ENCODE measurements at places on chromosomes 7 and 10. TPM values are rescaled to one million over a fixed set of nuclear protein-coding genes. Genes with fewer than 3 reads are reported as not detected.

- H3K27me3 ChIP-seq: peaks cover 9% of the 10 kb centered on the region
- no peak overlapping the region for H3K4me3 ChIP-seq
- H3K4me1 ChIP-seq: no peaks in the 10 kb centered on the region
- H3K36me3 ChIP-seq: no peaks in the 10 kb centered on the region
- no peak overlapping the region for H3K27ac ChIP-seq
- DNase-seq: no peak
Observed at GRCh38 chr7:447523-447922, 72.1 kb downstream of the PDGFA start.

DNA sequence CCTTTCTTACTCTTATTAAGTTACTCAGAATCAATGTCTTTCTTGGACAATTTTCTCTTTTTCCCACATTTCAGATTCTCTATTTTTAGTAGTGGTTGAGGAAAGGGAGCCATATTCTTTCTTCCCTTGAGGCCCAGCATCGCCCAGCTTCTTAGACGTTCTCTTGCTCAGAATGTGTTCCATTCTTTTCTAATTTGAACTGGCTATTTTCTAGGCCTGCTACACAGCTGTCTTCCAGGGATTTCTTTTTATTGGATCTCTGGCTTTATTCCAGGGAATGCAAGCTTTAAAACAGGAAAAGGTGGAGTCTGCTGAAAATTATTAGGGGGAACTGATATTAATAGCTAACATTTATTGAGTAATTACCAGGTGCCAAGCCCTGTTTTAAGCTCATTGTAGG lies 58.3 kb downstream of the WIPF3 start:
- no peaks in the 10 kb centered on the region for H3K27me3 ChIP-seq
- H3K27ac ChIP-seq: no peak overlapping the region
- H3K36me3 ChIP-seq: no peaks in the 10 kb centered on the region
- no peak overlapping the region for H3K4me3 ChIP-seq

GRCh38 chr10:114819322-114819721 lies 2.3 kb upstream of the FHIP2A start:
- peaks cover 18% of the 10 kb centered on the region for H3K4me1 ChIP-seq
- H3K4me3 ChIP-seq: no peak overlapping the region
- H3K36me3 ChIP-seq: no peaks in the 10 kb centered on the region
- no peak overlapping the region for H3K27ac ChIP-seq
- no peak for DNase-seq
- H3K27me3 ChIP-seq: no peaks in the 10 kb centered on the region

DNA sequence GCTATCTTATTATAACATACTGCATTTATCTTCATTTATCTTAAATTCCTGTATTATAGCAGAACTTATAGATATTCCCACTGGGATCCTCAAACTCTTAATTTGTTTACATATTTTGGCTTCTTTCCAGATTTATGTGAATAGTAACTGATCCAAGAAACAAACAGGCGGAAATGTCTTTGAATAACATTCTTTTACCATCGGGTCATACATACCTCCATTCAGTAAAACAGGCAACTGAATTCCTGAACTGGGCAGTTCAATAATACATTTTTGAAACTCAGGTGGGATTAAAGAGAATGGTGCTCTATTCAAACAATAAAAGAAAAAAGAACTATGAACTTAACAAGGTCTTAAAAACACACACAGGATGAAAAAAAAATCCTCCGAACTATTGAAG lies 337.4 kb downstream of the CRPPA start:
- no peaks in the 10 kb centered on the region for H3K27me3 ChIP-seq
- H3K36me3 ChIP-seq: no peaks in the 10 kb centered on the region
- no peak overlapping the region for H3K27ac ChIP-seq
- H3K4me1 ChIP-seq: peaks cover 5% of the 10 kb centered on the region
- no peak overlapping the region for H3K4me3 ChIP-seq

GRCh38 chr7:44388089-44388970 lies 62.9 kb upstream of the CAMK2B start:
- no peak for DNase-seq
- no peaks in the 10 kb centered on the region for H3K27me3 ChIP-seq
- no peak overlapping the region for H3K4me3 ChIP-seq
- peaks cover 2% of the 10 kb centered on the region for H3K36me3 ChIP-seq
- no peaks in the 10 kb centered on the region for H3K4me1 ChIP-seq
- H3K27ac ChIP-seq: no peak overlapping the region

GRCh38 chr7:50264908-50265307 lies 39.6 kb upstream of the IKZF1 start:
- H3K27me3 ChIP-seq: no peaks in the 10 kb centered on the region
- H3K4me1 ChIP-seq: no peaks in the 10 kb centered on the region
- H3K36me3 ChIP-seq: no peaks in the 10 kb centered on the region

DNA sequence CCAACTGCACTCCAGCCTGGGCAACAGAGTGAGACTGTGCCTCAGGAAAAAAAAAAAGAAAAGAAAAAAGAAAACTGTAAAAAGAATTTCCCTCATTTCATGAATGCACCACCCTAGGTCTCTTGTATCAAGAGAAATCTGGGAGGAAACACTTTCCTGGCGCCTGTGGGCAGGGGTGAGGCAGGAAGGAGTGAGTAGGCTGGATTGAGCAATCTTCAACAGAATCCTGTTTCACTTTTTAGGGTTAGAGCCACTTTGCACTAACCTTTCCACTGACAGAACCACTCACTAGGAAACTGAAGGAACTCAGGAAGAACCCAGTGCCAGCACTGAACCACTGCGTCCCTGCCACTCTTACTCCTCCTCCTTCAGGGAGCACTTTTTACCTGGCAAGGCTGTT lies 282.1 kb downstream of the CCDC3 start:
- H3K4me3 ChIP-seq: no peak overlapping the region
- no peak for DNase-seq
- H3K27ac ChIP-seq: peak overlapping the region; percentile 15
- no peaks in the 10 kb centered on the region for H3K36me3 ChIP-seq

- no peak overlapping the region for H3K27ac ChIP-seq
- H3K36me3 ChIP-seq: no peaks in the 10 kb centered on the region
- DNase-seq: no peak
- no peak overlapping the region for H3K4me3 ChIP-seq
- no peaks in the 10 kb centered on the region for H3K27me3 ChIP-seq
- H3K4me1 ChIP-seq: no peaks in the 10 kb centered on the region
Observed at GRCh38 chr7:130566168-130566897, 74.4 kb downstream of the MEST start.

DNA sequence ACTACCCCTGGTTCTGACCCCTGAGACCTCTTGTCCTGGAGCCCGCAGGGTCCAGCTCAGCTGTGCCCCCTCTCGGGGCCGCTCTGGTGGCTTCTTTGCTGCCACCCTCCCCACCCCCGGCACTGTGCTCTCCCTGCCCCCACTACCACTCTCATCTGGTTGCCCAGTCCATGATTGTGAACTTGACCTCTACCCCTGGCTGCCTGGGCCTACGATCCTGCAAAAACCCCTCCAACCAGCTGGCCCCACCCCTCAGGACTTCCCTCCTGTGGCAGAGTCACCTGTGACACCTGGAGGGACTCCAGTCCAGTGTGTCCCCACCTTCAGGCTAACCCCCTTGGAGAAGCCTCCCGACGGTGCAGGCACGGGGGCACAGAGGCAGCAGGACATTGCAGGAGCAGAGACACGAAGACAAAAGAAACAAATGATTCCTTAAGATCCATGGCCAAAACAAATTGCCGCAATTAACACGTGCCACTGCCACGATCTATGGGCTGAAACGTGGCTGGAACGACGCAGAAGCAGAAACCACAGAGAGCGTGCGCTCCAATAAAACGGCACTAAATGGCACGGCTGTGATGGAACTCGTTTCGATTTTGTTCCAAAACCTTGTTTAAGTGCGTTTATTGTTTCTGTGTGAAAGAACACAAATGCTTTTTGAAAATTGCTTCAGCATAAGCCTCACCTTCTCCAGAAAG lies 72.0 kb downstream of the PARP12 start:
- H3K36me3 ChIP-seq: no peaks in the 10 kb centered on the region
- no peak overlapping the region for H3K4me3 ChIP-seq
- peaks cover 4% of the 10 kb centered on the region for H3K4me1 ChIP-seq

DNA sequence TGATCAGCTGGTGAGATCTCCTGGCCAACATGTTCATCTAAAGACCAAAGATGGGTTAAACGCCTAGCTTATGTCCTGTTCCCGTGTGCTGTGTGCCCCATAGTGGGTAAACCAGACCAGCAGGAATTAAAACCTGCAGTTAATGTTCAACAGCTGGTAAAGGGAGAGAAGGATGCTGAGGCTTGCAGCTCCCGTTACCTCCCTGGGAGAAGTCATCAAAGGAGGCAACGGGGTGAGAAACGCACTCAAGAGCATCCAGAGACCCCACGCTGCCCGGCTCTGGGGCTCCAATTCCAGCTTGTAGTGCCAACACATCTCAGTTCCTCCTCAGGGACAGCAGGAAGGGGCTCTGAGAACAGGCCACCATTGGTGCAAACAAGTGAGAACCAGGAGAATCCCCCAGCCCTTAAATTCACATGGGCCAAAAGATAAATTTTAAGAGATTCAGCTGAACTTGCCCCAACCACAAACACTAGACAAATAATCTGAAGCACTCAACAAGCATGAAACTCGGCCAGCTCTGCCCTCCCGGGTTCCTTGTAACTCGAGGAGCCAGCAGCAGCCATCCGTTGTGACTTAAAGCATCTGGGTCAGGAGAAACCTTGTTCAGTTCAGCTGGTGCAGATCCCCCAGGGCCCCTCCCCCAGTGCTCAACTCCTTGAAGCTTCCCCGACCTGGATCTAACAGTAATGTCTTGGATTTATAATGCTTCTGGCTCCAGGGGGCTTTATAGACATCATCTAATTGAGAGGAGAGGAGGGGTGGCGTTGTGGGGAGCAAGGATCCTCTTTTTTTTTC lies 29.4 kb downstream of the FAM241B start:
- no peaks in the 10 kb centered on the region for H3K27me3 ChIP-seq
- no peak overlapping the region for H3K27ac ChIP-seq
- DNase-seq: no peak
- H3K36me3 ChIP-seq: no peaks in the 10 kb centered on the region

- no peaks in the 10 kb centered on the region for H3K27me3 ChIP-seq
- no peak overlapping the region for H3K4me3 ChIP-seq
- no peaks in the 10 kb centered on the region for H3K4me1 ChIP-seq
- H3K27ac ChIP-seq: no peak overlapping the region
Observed at GRCh38 chr10:110762849-110763211, 108.9 kb upstream of the PDCD4 start.

GRCh38 chr10:110324805-110325280 lies 20.1 kb upstream of the SMNDC1 start:
- H3K4me1 ChIP-seq: no peaks in the 10 kb centered on the region
- no peaks in the 10 kb centered on the region for H3K27me3 ChIP-seq
- H3K36me3 ChIP-seq: no peaks in the 10 kb centered on the region
- no peak for DNase-seq

DNA sequence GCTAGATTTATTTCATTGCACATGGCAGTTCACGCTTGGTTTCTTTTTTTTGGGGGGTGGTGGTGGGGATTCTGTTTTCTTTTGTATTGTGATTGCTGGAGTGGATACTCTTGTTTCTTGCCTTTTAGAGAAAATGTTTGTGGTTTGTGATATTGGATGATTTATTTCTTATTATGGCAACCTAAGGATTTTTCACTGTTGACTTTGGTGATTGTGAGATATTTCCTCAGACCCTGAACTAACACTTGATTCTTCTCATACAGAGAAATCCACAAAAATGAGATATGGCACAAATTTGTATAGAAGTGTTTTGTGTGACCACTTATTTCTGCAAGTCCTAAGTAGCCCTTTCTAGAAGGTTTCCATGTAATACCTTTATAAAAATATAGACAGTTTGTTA lies 871.1 kb downstream of the LRMDA start:
- no peaks in the 10 kb centered on the region for H3K27me3 ChIP-seq
- H3K4me1 ChIP-seq: peaks cover 2% of the 10 kb centered on the region
- H3K4me3 ChIP-seq: no peak overlapping the region
- no peaks in the 10 kb centered on the region for H3K36me3 ChIP-seq

HMX3 gene
- total RNA-seq: not detected

BMS1 gene
- total RNA-seq: 14.9 TPM

DNA sequence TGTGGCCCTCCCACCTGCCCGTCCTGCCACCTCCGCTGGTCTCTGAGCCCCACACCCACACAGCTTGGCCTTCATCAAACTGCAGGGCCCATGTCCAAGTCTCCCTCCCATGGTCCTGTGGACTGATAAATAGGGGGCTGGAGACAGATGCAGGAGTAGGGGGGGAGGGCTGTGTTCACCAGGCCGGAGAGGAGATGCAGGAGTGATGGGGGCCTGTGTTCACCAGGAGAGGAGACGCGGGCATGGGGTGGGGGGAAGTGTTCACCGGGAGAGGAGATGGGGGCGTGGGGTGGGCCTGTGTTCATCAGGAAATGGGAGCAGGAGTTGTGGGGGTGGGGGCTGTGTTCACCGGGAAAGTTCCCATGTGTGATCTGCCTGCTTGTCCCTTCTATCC lies 37.0 kb downstream of the JAKMIP3 start:
- no peak for DNase-seq
- H3K27ac ChIP-seq: no peak overlapping the region
- H3K4me1 ChIP-seq: no peaks in the 10 kb centered on the region
- no peaks in the 10 kb centered on the region for H3K27me3 ChIP-seq
- H3K36me3 ChIP-seq: no peaks in the 10 kb centered on the region
- H3K4me3 ChIP-seq: no peak overlapping the region

CTAGE8 gene
- not detected for total RNA-seq

OSBPL3 gene
- 6.0 TPM for total RNA-seq

- no peak overlapping the region for H3K4me3 ChIP-seq
- no peaks in the 10 kb centered on the region for H3K36me3 ChIP-seq
- H3K27ac ChIP-seq: no peak overlapping the region
- no peaks in the 10 kb centered on the region for H3K4me1 ChIP-seq
- DNase-seq: no peak
Observed at GRCh38 chr7:84154991-84155781, 39.4 kb downstream of the SEMA3A start.

DNA sequence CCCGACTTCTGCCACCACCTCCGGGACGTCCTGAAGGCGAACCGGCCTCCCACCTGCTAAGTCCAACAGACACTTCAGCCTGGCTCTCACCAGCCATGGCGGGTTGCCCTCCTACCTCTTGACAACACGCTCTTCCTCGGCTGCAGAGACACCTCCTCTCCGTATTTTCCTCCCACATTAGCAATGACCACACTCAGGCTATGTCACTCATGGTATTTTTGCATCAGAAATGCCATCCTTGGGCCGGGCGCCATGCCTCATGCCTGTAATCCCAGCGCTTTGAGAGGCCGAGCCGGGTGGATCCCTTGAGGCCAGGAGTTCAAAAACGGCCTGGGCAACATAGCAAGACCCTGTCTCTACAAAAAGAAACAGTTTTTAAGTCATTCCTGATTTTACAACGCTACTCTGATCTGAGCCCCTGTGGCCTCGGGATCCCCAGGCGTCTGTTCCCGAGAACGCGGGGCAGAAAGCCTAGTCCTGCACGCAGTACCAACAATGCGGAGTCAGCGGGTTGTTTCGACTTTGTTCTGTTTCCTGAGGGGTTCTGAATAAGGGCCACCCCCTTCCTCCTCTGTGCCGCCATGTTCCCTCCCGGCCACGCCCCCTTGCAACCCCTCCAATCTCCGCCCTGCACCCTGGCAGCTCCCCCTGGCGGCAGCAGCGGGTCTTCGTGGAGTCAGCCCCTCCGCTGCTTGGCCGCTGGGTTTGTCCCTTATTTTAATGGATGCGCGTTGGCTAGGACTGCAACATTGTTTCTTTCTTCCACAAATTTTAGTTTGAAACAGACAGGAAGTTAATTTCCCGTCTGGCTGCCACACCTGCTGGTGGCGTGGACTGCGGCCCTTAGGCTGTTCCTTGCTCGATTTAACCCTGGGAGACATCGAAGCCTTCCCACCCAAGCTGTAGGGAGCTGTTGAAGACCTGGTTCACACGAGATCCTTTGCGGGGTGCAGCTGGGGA lies 9.7 kb upstream of the ZFAND2A start:
- peak overlapping the region; percentile 54 for H3K27ac ChIP-seq
- no peaks in the 10 kb centered on the region for H3K27me3 ChIP-seq
- DNase-seq: peak; percentile 84
- H3K36me3 ChIP-seq: no peaks in the 10 kb centered on the region
